AG04450 (cell line): ENCODE measurements at places on chromosomes 2 and 18.

GRCh38 chr2:135775420-135775819 lies 33.8 kb downstream of the UBXN4 start:
- DNase-seq: no peak

DNA sequence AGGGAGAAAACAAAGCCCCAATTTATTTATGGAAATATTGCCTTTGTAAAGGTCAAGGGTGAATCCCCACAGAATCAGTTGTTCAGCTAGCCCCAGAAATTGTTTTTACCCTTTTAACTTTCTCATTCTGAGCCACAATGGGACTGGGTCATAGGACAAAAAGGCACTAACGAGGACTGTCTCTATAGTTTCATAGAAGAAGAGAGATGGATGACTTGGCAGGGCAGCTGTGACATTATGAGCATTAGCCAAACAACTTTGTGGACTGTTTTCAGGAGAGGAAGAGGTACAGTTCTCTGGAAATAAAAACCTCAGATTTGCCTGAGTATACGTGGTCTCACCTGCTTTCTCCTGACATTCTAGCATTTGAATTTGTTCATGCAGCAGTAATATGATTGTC lies 1155.8 kb upstream of the CHAC2 start:
- no peak for DNase-seq

DNA sequence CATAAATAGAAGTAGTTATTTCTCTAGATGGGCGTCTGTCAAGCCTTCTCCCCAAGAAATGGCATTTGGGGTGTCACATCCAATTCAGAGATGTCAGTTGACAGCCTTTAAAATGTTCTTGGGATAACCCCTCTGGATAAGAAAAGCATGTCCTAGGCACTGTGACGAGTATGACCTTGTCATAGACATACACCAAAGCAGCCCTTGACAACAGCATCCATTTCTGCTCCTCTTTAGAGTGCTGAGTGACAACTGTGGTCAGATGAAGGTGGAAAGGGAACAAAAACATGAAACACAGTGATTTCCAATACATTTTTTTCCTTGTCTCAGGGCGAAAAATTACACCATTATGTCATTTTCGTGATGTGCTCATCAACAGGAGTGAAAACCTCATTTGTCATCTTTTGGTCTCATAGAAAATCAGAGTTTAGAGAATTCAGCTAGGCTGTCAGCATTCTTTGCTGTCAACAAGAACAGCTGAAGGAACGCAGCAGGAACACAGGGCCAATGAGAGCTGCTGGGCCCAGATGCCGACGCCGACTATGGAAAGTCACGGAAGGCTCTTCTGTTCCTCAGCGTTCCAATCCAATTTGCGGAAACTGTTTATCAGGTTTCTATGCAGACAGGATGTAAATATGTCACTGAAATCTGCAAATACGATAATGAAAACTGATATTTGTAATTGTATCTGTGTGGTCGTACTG lies 193.2 kb downstream of the ICOS start:
- no peak for DNase-seq

- DNase-seq: no peak
Observed at GRCh38 chr2:133843091-133843490, 274.8 kb upstream of the NCKAP5 start.

- no peak for DNase-seq
Observed at GRCh38 chr2:166082736-166083135, 45.1 kb downstream of the SCN1A start.

DNA sequence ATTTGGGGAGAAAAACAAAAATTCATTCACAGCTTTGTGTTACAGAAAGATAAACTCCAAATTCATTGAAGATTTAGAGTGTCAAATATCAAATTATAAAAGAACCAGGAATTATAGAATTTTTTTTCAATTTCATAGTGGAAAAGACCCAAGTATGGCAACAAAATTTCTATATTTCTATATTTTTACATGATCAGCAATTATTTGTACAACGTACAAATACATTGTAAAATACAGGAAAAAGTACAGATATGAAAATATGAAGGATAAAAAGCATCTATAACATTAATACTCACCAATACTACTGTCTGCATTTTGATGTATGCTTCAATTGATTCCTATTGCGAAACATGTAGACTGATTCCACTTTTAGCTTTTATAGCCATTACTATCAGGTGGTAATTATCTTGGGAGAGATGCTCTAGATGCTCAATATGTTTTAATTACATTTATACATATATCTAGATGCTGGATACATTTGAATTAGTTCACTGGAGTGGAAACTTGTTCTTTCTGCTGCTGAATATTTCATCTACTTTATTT lies 4.0 kb downstream of the SH3YL1 start:
- DNase-seq: no peak

DNA sequence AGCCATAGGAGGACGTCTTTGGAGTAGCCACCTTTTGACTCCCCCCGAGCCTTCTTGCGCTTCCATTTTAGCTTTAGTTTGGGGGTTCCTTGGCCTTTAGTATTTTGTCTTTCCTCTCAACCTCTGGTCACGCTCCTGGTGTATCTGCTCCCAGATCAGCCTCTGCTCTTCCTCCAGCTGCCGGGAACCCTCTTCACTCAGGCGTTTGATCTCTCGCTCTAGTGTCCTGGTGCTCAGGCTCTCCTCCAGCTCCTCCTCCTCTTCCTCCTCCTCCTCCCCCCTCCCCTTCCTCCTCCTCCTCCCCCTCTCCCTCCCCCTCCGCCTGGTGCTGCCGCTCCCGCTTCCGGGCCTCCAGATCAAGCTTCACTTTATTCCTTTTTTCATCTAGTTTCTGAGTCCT lies 1082.3 kb upstream of the TMEFF2 start:
- no peak for DNase-seq

DNA sequence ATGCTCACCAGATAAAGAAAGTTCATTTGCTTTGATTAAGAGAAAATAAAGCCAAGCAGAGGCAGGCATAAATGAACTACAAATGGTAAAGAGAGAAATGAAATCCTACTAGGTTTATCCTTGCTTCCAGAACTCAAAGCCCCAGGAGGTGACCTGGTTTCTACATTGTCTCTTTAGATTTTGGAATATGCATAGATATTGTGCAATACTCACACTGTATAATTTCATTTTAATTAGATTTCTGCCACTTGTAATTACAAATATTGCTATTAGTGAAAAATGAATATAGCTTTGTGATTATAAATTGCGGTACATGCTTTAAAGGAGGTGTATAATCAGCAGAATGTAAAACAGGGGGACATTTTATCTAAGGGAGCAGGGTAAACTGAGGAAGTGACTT lies 76.9 kb upstream of the NRXN1 start:
- no peak for DNase-seq

- no peak for DNase-seq
Observed at GRCh38 chr18:48548011-48548771, 9.4 kb downstream of the CTIF start.

GRCh38 chr2:42249284-42249683 lies 80.1 kb downstream of the EML4 start:
- DNase-seq: no peak

- no peak for DNase-seq
Observed at GRCh38 chr18:50429207-50429948, 54.5 kb downstream of the SKA1 start.

DNA sequence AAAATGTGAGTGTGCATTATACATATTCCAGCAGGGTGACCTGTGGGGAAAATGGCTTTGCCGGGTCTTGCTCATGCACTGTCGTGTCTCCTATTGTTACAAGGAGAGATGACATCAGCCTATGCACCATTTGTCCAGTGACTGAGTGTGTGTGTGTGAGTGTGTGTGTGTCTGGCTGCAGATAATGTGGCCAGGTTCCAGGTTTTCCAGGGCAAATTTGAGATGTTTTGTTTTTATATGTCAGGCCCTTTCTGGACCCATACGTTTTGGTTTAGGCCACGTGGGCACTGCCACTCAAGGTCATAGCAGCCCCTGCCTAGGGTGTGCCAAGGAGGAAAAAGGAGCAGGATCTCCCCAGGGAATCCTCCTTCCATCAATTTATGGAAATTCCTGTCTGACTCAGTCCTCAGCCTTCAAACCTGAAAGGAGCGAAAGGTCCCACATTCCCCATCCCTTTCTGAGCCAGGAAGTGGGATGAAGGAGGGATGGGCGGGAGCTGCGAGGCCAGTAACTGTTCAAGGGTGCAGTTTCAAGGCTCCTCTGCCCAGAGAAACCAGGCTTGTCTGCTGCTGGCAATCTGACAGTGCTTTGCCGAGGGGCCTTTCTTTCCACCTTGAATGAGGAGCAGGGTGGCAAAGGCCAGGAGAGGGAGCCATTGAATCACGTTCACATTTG lies 93.0 kb upstream of the SMAD2 start:
- DNase-seq: no peak

GRCh38 chr2:20677301-20678085 lies 10.5 kb downstream of the GDF7 start:
- no peak for DNase-seq

DNA sequence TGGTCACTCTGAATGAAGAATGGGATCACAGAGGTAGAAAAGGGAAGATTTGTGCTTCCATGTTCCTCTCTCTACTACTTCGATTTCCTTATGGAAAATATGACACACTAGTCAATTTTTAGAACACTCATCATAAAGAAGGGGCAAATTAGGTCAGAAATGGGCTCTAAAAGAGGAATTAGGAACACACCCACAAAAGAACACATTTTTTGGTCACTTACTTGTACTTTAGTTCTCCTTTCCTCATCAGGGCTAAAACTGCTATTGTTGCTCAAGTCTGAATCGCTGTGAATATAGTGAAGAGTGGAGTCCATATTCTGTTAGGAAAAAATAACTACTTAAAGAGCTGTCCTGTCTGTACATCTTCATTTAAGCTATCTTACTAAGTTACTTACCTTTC lies 52.6 kb downstream of the PPP4R1 start:
- no peak for DNase-seq

DNA sequence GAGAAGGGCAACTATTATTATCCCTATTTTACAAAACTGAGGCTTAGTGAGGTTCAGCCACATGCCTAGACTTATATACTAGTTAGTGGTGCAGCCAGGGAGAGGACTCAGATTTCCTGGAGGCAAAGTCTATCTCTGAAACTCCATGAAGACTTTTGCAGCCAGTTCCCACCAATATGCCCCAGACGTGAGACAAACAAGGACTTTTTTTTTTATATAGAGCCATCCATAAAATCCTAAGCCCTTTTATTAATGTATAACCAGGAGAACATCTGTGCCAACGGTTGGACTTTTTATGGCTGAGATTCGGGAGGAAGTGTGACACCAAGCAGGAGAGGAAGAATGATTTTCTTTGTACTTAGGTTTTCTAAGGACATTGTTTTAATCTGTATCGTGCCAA lies 29.9 kb downstream of the LIPG start:
- no peak for DNase-seq

GRCh38 chr2:133607679-133608078 lies 39.4 kb upstream of the NCKAP5 start:
- DNase-seq: peak; percentile 36

DNA sequence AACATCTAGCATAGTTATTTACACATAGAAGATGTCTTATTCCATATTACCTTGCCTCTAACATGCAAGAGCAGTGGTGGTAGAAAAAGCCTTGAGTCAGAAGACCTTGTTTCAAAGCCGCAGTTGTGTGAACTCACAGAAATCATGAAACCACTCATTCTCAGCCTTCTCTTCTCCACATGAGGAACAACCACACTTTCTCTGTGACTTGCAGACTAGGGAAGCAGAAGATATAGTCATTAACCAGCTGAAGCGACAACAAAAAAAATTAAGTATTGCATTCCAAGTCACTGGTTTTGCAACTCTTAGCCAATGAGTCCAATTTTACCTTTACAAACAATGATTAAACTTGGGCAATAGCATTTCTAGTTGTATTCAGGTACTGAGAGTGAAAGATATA lies 19.0 kb downstream of the TWSG1 start:
- no peak for DNase-seq

DNA sequence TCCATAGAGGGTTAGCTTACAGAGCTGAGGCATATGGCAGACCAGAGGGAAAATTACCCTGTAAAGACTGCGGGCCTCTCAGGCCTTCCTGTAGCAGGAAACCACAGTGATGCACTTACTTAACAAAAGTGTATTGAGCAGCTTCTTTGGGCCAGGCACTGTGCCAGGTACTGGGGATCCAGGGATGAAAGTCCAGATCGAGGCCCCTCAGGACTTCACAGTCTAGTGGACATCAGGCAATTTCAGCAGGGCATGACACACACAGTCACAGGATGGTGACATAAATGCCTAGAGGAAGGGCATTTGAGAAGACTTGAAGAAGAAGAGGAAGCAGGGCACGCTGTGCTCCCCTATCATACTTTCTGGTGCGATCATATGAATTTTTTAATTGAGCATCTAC lies 71.7 kb downstream of the MARCO start:
- no peak for DNase-seq

DNA sequence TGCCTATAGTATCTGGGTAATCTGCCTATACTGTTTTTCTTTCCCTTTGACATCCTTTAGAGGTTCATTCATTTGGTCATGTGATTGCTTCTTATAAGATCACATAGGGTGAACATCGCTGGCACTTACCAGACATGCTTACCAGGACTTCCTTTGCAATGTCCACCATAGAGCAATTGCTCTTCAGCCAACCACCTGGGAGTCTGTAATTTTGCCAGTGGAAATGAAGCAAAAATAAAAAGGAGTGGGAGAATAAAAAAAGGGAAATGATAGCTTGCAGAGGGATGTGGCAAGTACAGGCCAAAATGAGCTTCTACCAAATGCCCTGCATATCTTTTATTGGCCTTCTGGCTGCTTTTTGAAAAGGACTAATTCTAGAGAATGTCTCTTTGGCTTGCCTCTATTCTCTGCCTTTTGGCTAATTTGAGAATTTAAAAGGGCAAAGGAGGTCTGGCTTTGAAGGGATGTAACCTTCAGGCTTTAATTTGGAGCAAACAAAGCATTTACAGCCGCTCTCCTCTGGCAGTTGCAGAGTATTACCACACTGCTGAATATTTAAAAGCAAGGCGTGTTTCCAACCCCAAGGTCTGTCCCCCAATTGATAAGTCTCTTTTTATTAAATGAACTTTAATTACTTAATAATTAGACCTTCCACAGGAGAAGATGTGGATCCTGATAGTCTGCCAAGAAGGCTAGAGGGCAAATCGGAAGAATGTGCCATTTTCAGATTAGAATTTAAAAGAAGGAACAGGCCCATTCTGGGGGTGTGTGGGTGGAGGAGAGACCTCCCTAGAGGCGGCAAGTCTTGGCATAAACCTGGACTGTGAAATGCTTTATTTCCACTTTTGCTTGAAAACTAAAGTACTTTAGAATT lies 557.9 kb downstream of the DCC start:
- no peak for DNase-seq

DNA sequence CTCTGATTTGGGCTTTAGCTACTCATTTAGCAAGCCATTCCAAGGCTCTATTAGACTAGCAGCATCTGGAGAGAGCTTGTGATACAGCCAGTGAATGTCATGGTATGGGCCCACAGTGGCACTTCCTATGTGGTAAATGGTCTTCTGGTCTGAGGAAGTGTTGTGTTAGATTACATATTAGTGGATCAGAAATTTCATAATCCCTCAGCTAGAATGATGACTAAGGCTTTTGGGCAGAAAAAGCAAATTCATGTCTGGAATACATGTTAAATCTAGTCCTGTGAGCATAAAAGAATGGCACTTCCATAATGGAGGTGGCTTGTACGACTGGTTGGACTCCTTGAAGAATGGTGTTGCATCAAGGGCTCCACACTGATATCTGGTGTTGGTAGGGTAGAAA lies 436.8 kb upstream of the CWC22 start:
- DNase-seq: no peak
